ENCODE measurements at places on chromosomes 7 and 10.

DNA sequence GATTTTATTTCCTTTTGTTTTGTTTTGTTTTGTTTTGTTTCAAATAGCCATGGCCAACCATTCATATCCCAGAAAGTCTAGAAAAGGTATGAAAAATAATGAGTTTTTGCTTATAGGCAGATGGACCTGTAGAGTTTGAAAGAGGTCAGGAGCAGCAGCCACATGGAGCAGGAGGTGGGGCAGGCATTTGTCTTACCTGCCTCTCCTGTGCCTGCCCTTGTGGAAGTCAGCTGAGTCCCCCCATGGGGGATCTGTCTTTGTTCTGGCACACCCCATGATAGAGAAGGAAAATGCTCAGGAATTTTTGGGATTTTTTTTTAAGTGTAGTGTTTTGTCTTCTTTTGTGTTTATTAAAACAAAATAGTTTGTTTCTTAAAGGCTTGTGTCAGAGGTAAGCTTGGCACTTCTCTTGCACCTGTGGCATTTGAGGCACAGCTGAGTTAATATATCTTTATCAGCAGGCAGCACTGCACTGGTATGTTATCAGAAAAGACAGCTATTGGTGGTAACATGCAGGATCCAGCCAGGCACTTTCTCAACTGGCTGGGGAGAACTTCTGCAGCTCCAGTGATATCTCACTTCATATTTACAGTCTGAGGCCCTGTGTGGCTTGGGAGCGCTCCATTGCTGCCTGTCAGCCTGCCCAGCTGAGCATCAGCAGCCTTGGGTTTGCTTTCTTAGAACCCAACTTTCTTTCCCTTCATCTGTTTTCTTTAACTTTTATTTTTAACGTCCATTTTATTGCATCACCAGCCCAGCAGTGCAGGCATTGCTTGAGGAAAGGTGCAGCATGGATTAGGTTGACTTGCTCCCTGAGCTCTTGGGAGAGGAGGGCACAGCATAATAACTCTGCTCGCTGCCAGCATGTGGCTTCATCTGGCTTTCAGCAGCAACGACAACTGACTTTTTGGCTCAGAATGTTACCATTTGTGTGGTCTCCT lies 44.4 kb downstream of the LRRC4 start:
- no peak for DNase-seq

DNA sequence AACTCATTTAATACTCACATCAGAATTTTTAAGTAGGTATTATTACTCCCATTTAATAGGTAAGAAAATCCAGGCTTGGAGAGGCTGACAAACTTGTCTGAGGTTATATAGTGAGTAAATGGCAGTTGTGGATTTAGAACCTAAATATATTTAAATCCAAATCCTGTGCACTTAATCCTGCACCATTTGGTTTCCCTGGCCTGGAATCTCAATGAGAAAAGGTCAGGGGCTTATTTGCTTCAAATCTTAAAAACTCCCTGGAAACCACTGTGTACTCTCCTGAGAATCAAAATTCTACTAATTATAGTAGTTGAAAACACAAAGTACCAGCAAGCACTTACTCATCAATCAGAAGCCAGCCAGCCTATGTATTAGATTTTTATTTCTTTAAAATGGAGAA lies 97.7 kb downstream of the DNMBP start:
- DNase-seq = no peak

GRCh38 chr10:96831867-96832720 lies at the start of gene LCOR:
TSS of gene LCOR (plus strand) at chr10:96832298. CDS start at chr10:96949058, 116,760 bp downstream.
- DNase-seq = peak; percentile 96

DNA sequence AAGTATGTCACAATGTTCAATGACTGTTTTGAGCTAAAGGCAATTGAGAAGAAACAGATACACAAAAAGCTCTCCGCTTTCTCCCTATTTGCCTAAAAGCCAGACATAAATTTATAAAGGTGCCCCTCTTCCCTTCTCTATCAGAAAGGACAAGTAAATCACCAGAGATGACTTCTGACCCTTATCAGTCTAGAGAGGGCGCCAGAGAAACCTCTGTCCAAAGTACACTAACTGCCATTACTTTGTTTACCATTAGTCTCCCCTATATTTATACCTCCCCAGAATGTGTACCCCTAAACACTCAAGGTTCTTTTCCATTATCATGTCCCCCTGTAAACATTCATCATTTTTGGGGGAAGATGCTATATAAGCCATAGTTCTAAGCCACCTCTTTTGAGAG lies 49.3 kb downstream of the TPK1 start:
- no peak for DNase-seq

DNA sequence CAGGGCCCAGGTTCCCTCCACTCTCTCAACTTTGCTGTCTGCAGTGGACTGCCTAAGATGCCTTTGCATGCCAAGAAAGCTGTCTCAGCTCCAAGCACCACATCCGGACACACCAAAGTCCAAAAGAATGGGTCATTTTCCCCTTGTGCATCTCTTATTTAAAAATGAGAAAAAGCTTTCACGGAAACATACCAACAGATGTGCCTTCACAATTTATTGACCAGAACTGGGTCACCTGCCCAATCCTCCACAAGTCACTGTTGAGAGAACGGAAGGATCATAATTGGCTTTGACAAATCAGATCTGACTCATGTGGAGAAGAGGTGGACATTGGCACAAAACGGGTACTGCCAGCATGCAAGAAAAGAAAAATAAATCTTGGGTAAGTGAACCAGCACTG lies 258.3 kb downstream of the SNX13 start:
- DNase-seq = peak; percentile 66

DNA sequence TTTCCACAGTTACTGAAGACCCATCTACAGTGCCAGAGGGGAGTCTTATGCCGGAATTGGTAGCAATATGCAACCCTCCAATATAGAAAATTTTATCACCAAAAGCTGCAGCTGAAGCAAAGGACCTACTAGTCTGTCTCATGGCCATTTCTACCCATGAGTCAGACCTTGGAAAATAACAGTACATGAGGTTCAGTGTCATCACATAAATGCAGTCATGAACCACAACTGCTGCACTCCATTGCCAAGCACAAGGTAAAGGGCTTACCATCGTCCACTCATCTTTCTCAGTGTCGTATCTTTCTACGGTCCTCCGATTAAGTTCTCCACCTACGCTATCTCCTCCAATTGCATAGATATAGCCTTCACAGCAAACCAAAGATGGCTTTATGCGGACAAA lies 21.8 kb downstream of the KBTBD2 start:
- no peak for DNase-seq

- DNase-seq = no peak
These were observed 1.4 kb upstream of the ZYX start for GRCh38 chr7:143379611-143380259.

- no peak for DNase-seq
These were observed 357.3 kb downstream of the BBS9 start for GRCh38 chr7:33486633-33487032.

DNA sequence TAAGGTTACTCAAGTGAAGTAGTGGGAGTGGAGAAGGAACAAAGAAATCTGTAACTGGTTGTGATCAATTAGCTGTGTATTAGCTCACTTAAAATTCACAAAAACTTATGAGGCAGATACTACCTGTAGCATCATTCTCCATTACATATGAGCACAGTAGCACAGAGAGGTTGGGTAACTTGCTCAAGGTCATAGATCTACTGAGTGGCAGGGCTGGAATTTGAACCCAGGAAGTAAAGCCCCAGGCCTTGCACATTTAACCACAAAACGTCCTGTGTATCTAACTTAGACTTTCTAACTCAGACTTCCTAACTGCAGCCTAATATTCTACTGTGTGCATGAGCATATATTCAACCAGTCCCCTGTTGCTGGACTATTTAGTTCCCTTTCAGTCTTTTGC lies 5.6 kb upstream of the SLF2 start:
- no peak for DNase-seq

DNA sequence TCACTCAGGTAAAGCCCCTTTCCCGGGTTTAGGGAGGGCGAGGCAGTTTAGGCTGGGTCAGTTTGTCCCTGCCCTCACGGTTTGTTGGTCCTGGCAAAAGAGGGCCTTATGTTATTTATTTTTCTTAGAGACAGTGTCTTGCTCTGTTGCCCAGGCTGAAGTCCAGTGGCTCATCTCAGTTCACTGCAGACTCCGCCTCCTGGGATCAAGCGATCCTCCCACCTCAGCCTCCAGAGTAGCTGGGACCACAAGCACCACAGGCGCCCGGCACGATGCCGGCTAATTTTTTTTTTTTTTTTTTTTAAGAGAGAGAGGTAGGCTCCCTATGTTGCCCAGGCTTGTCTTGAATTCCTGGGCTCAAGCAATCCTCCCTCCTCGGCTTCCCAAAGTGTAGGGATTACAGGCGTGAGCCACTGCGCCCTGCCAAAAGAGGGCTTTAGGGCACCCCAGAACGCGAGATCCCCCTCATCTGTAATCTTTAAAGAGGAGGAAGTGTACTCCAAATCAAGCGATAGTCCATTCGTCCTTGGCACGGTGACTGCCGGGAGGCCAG lies 626 bp upstream of the BMS1 start:
- DNase-seq = no peak

DNA sequence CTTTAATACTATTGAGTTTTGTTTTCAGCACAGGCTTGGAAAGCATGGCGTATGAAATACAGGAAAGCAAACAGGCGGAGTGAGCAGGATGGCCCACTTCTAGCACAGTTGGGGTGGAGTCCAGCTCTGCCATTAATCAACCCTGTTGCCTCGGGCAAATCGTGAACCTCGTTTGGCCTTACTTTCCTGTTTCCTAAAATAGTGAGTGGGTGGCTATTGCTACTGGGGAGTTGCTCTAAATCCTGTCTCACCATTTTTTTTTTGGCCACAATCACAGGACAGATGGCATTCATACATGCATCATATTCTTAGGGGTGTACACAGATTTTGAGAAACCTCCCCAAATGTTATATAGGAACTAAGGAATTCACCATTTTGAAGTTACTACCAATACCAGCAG lies 157.8 kb downstream of the ANLN start:
- DNase-seq = no peak

DNA sequence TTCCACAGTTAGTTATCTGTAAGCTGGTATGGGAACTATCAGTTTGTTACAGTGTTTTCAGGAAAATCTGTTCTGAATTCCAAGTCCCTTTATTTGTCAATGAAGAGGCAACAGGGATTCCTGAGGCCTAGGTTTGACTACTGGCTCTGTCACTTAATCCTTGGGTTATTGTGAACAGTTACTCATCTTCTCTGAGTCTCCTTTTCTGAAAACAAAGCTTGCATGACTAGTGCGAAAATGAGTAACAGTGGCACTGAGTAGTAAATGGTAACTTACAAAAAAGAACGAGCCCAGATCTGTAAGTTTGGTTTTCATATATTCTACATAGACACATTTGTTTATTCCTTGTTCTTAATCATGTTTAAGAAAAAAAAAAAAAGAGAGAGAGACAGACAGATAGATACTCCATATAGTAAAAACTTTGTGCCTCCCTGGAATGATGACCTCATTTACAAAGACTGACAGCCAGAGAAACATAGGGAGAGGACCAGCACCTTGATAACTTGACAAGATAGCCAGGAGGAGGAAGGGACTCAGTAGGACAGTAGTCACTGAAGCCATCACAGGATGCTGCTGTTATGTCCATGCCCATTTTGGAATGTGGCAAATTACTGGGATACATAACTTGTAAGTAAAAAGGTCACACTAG lies 1.9 kb downstream of the MRPS33 start:
- peak; percentile 18 for DNase-seq

DNA sequence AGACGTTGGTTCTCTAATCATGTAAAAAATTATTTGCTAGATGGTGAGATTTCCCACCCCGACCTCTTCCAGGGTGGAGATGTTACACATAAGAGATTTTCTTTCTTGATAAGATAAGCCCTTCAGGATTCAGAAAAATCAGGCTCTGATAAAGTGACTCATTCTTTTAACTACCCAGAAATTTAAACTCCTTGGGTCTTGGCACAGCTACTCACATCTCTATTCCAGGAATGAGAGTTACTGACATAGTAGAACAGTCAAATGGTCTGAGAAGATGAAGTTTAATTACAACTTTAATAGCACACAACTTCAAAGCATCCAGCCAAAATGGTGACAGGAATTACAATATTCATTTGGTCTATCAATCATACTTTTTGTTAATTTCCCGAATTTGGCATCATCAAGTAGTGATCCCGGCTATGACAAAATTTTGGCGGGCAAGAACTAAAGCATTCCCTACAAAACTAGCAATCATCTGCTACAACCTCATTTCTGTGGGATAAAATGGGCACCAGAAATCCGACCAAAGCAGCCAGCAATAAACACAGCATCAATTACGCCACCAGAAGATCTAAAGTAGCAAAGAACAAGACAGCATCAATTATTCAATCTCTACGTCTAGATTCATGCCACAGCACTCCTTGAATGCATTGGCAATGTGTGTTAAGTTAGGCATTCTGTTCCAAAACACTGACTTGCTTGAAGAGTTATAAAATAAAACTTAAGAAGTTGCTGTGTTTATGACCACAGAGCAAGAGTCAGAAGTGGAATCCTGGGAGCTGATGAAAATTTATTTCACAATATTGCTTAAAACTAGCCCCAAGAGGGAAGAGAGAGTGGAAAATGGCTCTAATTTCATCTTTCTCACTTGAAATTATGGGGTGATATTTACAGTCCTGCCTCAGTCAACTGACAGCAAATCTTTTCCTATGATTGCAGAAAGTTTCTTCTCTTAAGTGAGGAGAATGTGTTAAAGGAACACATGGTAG lies 565.7 kb upstream of the ANKRD30A start:
- DNase-seq = peak; percentile 66

- no peak for DNase-seq
These were observed 271.3 kb downstream of the STK31 start for GRCh38 chr7:23981314-23981713.

- peak; percentile 6 for DNase-seq
These were observed 132.9 kb upstream of the PLXDC2 start for GRCh38 chr10:19683356-19683755.

DNA sequence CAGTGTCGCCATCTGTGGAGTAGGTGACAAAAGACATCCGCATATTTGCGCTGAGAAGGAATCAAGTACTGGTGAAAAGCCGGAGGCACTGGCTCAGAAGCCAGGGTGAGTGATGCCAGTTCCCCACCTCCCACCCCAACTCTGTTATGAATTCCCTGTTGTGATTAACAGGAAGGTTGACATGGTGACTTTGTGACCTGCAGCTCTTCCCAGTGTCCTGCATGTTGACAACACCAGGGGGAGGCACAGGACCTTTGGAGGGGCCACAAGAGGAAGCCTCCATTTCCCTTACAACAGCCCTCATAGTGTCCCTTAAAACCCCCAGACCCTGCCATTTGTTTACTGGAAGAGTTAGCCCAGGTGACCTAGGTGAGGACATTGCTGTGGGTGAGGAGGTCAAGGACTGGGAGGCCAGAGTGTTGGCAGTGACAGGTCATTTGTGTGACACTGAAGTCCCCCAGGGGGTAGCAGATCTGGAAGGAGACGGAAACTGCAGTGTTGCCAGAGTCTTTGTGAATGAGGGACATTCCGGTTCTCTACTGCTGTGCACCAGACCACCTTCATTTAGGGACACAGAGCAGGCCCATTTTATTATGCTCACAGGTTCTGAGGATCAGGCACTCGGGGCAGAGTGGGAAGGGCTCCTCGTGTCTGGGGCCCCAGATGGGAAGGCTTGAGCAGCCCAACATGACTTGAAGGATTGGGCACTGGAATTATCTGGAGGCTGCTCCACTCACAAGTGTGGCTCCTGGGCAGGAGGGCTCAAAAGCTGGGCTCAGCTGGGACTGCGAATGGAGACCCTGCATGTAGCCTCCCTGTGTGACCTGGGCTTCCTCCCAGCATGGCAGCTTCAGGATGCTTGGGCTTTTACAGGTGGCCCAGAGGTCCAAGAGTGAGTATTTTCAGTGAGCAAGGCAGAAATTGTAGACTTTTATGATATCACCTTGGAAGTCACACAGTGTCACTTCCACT lies 13.0 kb upstream of the ANTXRL start:
- DNase-seq = no peak

- peak; percentile 82 for DNase-seq
These were observed 177.6 kb downstream of the PRKAG2 start for GRCh38 chr7:151699147-151699927.
